Endothelial cell (in vitro differentiated cells): ENCODE measurements at places on chromosomes 1 and 21. TPM values are rescaled to one million over a fixed set of nuclear protein-coding genes. Genes with fewer than 3 reads are reported as not detected.

The MRPS6 gene
- total RNA-seq: 42.4 TPM

The KIF21B gene
- 8.4 TPM for total RNA-seq

The JAM2 gene
- 0.77 TPM for total RNA-seq

The MYOM3 gene
- 0.59 TPM for total RNA-seq

DNA sequence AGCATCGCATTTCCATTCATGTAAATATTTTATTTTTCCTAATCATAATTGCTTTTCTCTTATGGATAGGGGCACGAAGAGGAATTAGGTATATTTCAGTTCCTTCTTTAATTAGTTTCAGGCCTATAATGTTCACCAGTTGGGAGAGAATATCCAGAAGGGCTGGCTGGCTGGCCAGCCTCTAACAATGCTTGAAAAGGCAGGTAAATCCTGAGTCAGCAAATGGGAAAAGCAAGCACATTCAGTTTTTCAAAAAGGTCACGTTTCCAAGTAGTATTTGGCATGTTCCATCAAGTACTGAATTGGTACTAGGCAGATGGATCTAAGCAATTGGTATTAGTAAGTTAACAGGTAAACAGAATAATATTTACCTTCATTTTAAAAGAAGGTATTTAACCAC, 8.0 kb downstream of the RAB29 start:
- DNase-seq: no peak

GRCh38 chr21:46639489-46640386, 4.3 kb downstream of the PRMT2 start:
- DNase-seq: no peak

GRCh38 chr21:21200103-21200938, 202.1 kb downstream of the NCAM2 start:
- DNase-seq: no peak

GRCh38 chr1:58308206-58308605, 238.3 kb downstream of the OMA1 start:
- no peak for DNase-seq

- DNase-seq: peak; percentile 7
These were observed at the start of gene SLC16A4 for GRCh38 chr1:110390692-110391245. TSS of gene SLC16A4 (minus strand) at chr1:110391026. CDS start at chr1:110389323, 1,703 bp downstream.

GRCh38 chr1:207888652-207889051, 22.3 kb downstream of the CD34 start:
- DNase-seq: no peak
